ENCODE measurements at places on chromosomes 5 and 9.

DNA sequence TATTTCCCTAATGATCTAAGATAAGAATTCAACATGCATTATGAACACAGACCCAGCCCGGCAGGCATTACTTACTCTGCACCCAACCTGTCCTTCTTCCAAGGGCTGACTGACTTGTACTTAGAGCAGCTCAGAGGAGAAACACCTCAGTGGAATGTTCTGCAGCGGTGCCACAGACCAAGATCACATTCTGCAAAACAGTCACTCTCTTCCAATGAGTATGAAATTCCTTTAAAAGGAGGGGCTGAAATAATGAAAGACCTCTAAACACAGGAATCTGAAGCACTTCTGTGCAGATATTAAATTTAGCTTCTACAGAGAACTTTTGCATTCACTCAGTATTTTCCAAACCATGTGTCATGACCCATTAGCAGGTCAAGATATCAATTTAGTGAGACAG, 172.9 kb downstream of the ZDHHC21 start:
- no peak for DNase-seq

DNA sequence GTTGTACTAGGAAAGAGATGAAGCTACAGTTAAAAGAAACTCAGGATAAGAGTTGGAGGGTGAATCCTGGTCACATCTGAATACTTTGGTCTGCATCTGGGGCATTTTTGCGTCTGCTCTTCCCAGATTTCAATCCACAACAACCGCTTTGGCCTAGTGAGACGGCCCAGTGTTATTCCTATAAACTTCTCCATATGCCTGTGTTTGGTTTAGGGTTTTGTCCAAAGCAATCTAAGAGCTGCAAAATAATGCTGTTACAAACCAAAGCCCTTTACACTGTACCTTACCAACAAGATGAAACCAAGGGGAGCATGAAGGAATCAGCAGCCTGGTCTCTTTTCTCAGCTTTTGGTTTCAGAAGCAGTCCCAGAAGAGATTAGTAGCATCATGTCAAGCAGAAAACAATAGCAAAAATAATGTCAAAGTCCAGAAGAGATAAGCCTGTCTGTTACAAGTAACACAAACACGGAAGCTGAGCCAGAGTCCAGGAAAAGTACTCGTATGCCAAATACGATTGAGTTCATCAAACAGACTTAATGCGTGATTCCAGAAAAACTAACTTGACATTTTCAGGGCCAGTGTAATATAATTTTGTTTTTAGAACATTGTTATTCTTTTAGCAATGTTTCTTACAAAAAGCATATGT, 379.9 kb upstream of the ACO1 start:
- DNase-seq = no peak

- no peak for DNase-seq
Measured at GRCh38 chr9:99387431-99387830, 165.3 kb downstream of the SEC61B start.

GRCh38 chr5:102090770-102091169, 205.3 kb downstream of the SLCO4C1 start:
- DNase-seq = no peak

- no peak for DNase-seq
Measured at GRCh38 chr5:87116825-87117512, 150.7 kb upstream of the RASA1 start.

GRCh38 chr9:33211695-33212393, 28.1 kb upstream of the SPINK4 start:
- DNase-seq = peak; percentile 23

DNA sequence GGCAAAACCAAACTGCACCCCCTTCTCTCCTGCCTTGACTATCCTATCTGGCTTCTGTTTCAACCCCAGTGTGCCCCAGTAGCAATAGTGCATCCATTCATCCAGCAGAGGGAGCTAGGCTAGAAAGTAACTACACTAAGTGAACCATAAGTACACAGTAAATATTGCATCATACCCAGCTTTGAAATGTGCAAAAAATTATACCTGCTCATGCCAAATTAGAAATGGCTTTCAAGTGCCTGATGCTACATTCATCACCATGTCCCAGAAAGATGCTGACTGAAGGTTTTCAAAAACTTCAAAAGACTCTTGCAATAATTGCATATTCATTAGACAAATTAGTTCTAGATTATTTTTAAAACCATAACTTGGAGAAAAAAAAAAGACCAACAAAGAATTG, 153.5 kb downstream of the PRELID2 start:
- DNase-seq = no peak
